ENCODE measurements at places on chromosomes 2 and 18. TPM values are rescaled to one million over a fixed set of nuclear protein-coding genes. Genes with fewer than 3 reads are reported as not detected.

Gene MAP3K19
- total RNA-seq: not detected

GRCh38 chr2:212773808-212774339 is 235.3 kb upstream of the ERBB4 start:
- no peak for DNase-seq

Gene COBLL1
- total RNA-seq: not detected

- no peak for DNase-seq
Observed at GRCh38 chr2:45390441-45390840, 220.6 kb downstream of the SRBD1 start.

Gene NEU2
- total RNA-seq: not detected

Gene PKDCC
- not detected for total RNA-seq

GRCh38 chr18:24586662-24587360 is 126.4 kb downstream of the HRH4 start:
- DNase-seq: no peak

GRCh38 chr2:98917031-98917471 is 19.0 kb downstream of the CRACDL start:
- DNase-seq: no peak

Gene HOXD8
- total RNA-seq: not detected

Gene ARHGAP25
- 71.6 TPM for total RNA-seq

DNA sequence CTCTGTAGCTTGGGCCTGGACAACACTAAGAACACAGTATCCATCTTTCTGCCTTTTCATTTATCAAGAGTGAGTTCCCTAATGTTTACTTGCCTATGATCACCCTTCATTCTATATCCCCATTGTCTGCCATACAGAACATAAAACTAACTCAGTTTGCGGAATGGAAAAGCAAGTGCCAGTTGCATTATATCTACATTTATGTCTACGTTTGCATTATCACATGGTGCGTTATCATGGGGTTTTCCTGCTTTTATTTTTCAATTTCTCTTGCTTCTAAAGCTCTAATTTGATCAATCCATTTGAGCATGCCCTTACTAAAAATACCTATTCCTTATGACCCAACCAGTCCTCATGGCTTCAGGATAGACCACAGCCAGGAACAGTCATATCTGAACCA is 421.6 kb upstream of the VWC2L start:
- DNase-seq: no peak
